Effector memory CD4-positive, alpha-beta T cell (primary cell): ENCODE measurements at places on chromosomes 2 and 18.

DNA sequence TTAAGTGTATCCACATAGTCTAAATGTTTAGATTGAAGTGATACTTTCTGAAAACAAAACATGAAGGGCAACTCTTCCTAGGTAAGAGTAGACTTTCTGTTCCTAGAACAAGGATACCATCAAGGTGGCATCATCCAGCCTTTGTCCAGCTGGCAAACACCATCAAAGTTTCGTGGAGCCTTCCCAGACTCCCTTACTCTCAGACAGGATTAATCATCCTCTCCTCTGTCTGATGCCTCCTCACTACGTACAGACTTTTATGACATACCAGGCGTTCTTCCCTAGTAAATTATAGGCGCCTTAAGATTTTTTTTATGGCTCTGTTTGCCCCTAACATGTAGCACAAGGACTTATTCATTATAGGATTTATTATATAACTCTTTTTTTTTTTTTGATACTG is 29.4 kb upstream of the ASNSD1 start:
- DNase-seq = no peak

DNA sequence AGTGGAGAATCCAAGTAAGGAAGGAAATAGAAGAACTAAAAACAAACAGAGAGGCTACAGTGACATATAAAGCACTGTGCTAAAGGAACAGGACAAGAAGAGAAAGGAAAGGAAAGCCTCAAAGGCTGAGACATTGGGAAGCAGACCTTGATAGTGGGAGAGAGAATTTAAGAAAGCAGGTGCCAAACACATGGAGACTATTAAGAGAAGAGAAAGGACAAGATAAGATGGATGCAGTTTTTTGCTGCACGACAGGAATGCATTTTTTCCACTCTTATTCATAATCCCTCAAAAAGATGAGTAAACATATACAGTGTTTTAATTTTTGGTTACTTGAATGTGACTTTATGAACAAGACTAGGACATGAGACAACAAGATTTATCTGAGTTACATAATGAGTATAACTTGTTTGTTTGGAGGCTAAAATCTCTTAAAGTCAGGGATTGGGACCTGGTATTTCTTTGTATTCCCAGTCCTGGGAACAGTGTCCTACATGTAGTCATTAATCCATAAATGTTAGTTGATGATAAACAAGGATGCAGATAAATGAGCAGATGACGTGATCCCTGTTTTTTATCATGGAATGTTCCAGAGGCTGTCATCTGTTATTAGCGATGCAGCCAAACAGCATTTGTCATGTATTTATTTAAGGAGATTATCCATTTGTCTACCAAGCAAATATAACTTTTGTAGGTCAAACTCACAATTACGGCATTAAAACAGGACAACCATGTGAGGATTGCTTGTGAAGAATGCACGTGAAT is 141.7 kb downstream of the DNER start:
- DNase-seq = no peak

DNA sequence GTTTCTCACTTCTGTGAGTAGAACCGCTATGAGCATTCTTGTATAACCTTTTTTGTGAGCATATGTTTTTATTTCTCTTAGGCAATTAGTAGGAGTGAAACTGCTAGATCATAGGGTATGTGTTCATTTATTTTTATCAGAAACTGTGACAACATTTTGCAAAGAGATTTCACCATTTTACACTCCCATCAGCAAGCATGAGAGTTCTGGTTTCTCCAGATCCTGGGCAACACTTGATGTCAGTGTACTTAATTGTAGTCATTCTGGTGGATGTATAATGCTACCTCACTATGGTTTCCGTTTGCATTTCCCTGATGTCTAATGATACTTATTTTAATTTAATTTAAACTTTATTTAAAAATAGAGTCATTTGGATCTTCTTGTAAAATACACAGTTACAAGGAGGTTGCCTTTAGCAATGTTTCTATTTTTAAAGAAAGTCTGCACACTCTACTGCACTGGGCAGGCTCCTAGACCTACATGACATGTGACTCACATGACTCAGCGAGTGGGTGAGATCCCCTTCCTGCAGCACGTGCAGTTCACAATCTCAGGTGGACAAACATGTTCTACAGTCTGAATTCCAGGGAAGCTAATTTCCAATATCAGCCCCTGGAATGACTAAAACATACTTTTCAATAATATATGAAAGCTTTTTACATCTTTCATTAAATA is 127.0 kb upstream of the BCL2L11 start:
- no peak for DNase-seq

DNA sequence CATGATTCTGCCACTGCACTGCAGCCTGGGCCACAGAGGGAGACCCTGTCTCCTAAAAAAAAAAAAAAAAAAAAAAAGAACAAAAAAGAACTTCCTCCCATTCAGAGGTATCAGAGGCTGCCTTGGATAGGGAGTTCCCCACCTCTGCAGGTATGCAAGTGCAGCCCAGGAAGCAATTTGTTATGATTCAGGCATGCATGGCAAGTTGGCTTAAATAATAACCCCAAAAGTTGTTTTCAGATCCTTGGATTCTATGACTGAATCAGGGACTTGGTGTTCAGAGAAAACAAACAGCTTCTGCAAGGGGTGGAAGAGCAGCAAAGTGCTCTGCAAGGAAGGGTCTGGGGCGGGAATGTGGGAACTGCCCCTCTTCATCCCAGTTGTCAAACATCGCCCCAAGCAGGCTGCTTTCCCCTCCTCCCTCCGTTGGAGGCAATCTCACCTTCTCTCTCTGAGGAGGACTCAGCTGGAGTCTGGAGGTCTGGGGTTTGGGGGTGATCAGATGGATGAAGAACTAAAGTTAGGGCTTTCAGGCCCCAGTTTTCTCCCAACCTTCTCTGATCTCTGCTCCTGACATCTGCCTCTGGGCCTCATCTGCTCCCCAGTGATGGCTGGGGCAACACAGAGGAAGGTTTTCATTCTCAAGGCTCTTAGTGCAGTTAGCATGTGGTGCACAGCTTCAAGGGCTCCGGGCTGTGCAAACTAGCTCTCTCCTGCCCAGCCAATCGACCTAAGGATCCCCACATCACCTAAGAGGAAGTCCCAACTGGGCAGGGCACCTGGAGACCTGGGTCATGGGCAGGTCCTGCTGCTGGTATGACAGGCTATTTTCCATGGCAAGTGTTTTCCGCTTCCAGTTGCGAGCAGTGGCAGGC is 3.5 kb upstream of the GDF7 start:
- no peak for DNase-seq

- DNase-seq = no peak
Measured at GRCh38 chr2:55428258-55428657, 8.6 kb upstream of the CCDC88A start.

DNA sequence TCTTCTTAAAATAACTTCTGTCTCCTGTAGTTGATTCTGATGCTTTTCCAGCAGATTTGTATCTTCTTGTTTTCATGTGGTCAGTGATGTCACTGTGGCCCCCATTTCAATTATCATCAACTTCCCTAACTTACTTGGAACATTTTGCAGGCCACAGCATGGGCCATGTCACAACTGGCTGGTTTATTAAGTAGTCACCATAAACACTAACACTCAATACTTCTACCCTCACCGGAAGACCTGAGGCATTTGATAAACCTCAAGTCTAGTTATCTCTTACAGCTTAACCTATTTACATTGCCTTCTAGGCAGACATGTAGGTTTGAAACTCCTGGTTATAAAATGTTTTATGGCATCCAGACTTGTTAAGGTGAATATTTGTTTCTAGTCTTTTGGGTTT is 37.4 kb upstream of the PROKR1 start:
- no peak for DNase-seq

GRCh38 chr2:9397201-9397600 is 26.1 kb downstream of the ITGB1BP1 start:
- DNase-seq = no peak

- no peak for DNase-seq
Measured at GRCh38 chr18:55607773-55608172, 19.8 kb upstream of the TCF4 start.

- no peak for DNase-seq
Measured at GRCh38 chr18:51150113-51150700, 47.3 kb downstream of the MEX3C start.

- DNase-seq = no peak
Measured at GRCh38 chr2:170651624-170652325, 63.4 kb upstream of the SP5 start.
